NCI-H1930 (cell line): ENCODE measurements at places on chromosomes 1 and 21.

- DNase-seq = no peak
These were observed 181.6 kb downstream of the RASAL2 start for GRCh38 chr1:178275553-178275952.

GRCh38 chr1:14810595-14811361 lies 212.3 kb downstream of the KAZN start:
- no peak for DNase-seq

DNA sequence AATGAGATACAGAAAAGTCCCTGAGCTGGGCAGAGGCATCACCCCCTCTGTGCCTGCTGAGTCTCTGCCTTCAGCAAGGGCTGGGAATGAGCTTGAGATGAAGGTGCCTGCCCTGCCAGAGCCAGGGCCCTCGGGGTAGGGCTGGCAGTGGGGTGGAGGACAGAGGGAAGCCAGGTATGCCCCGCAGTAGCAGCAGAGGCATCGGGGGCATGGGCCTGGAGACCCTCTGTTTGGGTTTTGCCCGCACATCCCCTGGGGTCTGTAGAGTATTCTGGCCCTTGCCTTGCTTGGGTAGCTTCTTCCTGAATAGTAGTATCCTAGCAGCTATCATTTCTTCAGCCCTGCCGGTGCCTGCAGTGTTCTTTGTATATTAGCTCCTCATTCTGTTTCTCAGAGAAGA lies 33.0 kb downstream of the QSOX1 start:
- no peak for DNase-seq

DNA sequence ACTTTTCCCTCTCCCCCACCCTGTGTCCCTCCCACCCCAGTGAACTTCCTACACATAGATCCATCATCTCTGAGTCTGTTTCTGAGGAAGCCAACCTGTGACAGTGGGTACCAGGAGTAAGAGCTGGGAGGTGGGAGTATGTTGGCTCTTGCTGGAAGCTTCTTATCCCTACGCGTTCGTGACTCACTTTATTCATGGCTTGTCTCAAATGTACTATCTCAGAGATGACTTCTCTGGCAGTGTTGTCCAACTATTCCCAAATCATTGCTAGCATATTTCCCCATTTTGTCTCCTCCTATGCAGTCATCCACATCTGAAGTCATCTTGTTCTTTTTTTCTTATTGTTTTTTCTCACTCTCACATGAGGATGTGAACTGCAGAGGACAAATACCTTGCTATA lies 88.0 kb downstream of the HIVEP3 start:
- no peak for DNase-seq

DNA sequence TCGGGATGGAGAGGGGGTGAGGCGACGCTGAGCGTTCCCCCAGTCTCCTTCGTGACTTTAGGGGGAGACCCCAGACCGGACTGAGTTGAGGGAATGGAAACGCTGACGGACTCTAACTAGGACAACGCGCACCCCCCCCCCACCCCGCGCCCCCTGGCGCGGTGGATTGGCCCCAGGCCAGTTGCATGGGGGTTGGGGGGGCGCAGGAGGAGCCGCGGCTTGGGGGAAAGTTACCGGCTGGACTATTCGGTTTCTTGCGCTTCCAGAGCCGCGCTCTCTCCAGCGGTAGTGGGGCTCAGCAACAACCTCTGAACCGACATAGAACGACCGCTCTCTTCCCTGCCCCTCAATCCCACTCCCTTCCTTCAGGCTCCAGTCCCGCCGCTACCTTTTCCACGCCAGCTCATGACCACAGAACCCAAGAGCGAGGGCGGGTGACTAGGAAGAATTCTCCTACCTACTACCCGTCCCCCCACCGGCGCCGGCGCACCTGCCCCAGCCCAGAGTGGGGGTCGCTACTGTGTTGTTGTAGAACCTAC lies 694 bp downstream of the ZBTB7B start:
- DNase-seq = no peak

GRCh38 chr21:29312981-29313380 lies 14.3 kb downstream of the BACH1 start:
- no peak for DNase-seq

DNA sequence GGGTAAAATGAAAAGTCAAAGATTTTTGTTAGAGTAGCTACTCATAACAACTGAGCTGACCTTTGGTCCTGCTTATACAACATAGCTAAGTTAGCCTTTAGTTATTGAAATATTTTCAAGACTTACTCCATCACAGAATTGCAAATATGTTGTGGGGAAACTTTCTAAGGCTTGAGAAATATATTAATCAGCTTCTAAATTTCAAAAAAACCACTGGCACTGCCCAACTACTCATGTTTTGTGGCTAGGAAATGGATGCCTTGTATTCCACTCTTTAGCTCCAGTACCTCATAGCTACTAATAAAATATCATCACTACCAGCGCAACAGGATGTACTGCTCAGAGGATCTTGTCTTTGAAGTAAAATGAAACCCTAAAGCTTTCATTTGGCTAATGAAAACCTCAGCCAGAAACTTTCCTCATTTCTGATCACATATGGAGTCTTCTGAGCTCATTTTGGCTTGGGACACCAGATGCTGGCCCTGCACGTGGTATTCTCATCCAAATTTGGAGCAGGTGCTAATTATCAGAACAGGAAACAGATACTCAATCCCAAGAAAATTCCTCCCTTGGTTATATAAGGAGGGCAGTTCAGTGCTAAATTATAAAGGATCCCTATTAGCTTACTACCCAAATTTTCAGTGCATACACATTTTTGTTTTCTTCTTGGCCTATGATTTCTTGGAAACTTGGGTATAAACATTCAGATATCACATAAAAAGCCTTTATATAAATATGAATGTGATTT lies 690.7 kb downstream of the ADGRL2 start:
- DNase-seq = no peak

GRCh38 chr1:226892524-226892875 lies 22.1 kb downstream of the PSEN2 start:
- DNase-seq = no peak

DNA sequence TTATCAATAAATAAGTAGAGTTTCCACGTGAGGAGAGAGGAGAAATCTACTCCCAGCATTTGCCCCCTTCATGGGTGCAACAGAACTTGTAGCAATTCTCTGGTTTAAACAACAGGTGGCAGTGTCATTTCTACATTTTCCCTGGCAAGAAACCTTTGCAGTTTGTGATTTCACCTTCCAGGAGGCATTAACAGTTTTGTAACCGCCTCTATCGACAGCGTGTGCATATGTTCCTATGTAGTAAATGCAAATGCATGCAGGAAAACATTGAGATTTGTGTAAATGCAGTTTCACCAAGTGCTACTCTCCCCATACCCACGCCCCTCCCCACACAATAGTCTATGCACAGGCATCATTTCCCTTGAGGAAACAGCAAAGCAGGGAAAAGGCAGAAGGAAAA lies 494.7 kb downstream of the SMYD3 start:
- peak; percentile 15 for DNase-seq

GRCh38 chr1:40281853-40282252 lies 23.8 kb downstream of the ZMPSTE24 start:
- DNase-seq = no peak

DNA sequence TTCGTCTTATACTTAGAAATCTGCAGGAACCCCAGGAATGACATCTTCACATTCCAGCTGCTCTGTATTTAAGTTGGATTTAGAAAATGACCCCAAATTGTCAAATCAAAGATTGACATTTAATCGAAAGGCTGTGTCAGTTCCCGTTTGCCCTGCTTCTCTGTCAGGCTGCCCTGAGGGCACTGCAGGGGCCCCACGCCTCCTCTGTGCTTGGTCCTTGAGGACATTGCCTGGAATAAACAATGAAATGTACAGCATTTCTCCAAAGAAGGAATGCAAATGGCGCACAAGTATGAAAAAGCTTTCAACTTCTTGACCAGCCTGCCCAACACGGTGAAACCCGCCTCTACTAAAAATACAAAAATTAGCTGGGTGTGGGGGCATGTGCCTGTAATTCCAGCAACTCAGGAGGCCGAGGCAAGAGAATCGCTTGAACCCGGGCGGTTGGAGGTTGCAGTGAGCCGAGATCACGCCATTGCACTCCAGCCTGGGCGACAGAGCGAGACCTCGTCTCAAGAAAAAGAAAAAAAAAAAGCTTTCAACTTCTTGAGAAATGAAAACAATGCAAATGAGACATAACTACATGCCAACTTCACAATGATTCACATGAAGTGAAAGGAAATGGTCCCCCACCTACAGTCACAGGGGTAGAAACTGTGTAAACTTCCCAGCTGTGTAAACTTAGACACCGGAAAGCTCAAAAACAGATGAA lies 3.0 kb downstream of the TMPRSS3 start:
- no peak for DNase-seq

DNA sequence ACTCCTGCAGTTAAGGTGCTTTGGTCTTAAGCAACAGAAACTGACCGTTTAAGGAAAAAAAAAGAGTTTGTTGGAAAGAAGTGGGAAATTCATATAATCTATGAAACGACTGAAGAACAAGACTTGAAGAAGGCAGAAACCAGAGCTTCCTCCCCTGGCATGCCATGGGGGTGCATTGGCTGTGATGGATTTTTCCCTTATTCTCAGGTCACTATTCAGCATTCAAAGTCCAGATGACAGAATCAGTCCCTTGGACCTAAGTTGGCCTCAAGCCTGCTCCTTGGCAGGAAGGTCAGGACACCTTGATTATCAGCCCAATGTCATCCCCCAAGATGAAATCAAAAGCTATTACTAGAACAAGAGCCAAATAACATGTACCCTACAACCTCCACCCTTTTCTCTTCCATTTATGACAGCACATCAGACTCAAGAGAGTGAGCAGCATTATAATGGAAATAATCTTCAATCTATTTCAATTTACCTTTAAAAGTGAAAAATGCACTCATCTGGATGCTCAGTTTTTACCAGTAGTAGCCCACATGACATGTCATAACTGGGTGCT lies 15.8 kb upstream of the TMEM9 start:
- no peak for DNase-seq

GRCh38 chr1:83509301-83509781 lies 489.6 kb downstream of the TTLL7 start:
- DNase-seq = no peak

DNA sequence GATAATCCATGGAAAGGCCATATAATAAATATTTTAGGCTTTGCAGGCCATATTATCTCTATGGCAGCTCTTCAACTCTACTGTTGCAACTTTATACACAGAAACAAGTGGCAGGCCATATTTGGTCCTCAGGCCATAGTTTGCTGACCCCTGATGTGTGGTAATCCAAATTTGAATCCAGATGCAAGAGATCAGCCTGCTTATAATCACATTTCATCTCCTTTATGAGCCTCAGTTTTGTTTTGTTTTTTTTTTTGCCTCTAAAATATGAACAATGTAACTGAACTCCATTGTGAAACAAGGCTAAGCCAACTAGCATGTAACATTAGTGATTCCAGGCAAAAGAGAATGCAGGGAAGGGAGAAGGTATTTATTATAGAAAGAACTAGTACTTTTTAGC lies 81.6 kb downstream of the PRKAA2 start:
- DNase-seq = no peak

DNA sequence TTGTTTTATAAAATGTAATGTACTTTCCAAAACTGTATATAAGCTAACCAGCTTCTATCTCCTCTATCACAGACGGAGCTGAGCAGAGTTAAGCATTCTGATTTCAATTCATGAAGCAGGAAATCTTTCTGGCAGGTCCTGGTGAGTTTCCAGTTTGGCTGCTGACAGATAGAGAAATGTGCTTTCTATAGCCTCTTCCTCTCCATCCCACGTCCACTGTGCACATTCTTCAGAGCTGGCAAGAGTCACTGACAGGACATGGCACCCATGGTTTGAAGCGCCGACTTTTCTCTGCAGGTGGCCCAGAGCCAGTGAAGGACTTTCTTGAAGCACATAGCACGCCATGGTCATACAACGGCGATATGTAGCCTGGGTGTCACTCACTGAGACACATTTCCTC lies 52.3 kb upstream of the POU2F1 start:
- no peak for DNase-seq

GRCh38 chr1:240341365-240342250 lies 249.9 kb downstream of the FMN2 start:
- no peak for DNase-seq

GRCh38 chr21:34722684-34723300 lies 54.0 kb downstream of the CLIC6 start:
- DNase-seq = no peak

DNA sequence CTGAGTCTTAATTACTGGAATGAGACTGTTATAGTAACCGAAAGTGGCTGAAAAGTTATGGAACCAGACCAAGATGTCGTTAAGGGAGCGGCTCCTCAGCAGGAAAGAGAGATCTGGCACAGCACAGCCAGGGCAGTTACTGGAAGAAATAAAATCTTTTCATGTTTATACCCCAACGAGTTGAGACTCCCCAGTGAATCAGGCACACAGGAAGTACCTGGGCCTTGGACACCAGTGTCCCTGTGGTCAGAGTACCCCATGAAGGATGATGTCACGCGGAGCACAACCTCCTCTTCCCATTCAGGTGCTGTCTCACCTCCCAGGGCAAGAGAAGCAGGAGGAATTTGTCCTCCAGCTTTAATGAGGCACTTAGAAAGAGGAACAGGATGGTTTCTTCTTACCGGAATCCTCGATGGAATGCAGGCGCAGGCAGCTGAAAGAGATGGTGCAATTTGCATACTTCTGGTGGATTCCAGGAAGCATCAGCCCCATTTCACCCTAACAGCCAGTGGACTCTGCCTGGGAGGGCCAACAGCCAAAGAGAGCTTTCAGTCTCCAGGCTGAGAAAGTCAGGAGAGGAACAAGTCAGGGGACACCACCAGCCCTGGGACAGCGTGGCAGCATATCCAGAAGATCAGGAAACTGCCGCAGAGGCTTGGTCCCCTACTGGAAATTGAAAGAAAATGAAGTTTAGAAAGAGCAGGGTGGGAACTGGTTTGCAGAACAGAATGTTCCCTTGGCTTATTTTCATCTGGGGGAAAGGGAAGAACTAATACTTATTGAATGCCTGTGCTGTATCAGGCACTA lies 35.9 kb upstream of the CTTNBP2NL start:
- DNase-seq = no peak

DNA sequence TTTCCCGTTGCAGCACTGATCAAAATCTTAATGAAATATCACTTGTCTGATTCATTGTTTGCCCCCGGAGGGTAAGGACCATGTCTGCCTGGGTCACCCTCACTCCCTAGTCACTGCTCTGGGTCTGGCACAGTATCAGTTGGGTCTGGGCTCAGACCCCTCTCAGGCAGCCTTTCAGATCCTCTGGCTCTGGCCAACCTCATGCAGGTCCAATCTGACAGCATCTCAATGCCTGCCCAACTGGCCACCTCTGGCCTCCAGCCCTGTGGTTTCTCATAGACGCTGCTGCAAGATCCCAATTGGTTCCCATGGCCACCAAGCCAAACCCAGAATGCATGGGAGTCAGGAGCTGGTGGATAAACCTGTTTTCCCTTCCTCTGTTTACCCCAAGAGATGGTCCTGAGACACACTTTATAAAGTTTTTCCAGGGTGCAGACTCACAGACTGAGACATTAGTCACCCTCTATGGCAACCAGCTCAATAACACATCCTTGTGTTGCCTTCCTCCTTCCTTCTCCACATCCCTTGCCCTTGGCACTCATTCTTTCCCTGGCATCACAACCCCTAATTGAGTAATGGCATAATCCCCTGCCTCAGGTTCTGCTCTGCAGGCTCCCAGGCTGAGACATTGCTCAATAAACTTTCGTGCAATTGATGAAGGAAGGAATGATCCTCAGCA lies 199.2 kb downstream of the GRIK3 start:
- DNase-seq = no peak

GRCh38 chr1:150551784-150552127 lies 2.5 kb downstream of the ADAMTSL4 start:
- no peak for DNase-seq

GRCh38 chr1:205262731-205263171 lies 35.0 kb downstream of the TMCC2 start:
- no peak for DNase-seq
